ENCODE measurements at places on chromosomes 12 and 14.

- DNase-seq: no peak
These were observed 5.7 kb downstream of the GNG2 start for GRCh38 chr14:51865953-51866747.

DNA sequence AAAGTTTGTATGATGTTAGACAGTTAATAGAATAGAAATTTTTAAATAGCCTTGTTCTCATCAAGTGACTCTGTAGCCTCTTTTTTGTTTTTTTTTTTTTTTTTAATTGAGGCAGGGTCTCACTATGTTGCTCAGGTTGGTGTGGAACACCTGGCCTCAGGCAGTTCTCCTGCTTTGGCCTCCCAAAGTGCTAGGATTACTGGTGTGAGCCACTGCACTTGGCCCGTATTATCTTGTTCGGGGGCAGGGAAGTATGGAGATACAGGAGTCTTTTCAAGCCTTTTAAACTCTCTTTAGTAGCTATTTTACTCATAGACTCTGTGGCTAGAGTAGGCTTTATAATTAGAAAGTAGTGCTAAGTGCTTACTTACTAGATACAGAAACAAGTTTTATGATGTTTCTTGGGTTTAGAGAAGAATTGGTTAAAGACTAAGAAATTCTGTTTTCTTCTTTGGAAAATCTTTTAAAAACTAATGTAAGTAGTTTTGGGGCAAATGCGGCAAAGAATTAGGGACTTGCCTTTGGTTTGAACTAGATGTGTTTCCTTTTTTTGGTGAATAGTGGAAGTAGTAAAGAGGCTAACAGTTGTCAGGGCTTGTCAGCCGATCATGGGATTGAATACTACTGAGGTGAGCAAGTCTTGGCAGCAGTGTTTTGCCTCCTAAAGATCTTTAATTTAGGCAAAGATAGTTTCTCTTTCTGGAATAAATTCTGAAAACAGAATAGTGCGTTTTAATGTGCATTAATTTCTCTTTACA, 31.3 kb downstream of the FBXO34 start:
- no peak for DNase-seq

DNA sequence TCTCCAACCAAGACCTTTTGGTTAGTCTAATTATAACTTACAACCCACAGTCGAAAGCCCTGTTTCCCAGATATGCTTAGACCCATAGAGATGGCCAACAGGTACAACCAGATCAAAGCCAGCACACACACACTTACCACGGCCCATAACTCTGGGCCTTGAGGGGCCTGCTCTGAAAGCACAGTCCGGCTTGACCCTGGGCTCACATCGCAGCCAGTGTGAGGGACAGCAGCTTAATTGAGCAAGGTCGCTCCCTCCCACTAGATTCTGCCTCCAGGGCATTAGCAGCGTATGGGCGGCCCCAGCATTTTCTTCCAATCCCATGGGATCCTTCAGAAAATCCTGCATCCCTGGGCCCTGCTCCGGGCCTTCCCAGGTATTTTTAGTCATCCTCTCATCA, 157.4 kb upstream of the FKBP4 start:
- no peak for DNase-seq

- no peak for DNase-seq
These were observed 20.5 kb downstream of the TTC7B start for GRCh38 chr14:90795744-90796143.

DNA sequence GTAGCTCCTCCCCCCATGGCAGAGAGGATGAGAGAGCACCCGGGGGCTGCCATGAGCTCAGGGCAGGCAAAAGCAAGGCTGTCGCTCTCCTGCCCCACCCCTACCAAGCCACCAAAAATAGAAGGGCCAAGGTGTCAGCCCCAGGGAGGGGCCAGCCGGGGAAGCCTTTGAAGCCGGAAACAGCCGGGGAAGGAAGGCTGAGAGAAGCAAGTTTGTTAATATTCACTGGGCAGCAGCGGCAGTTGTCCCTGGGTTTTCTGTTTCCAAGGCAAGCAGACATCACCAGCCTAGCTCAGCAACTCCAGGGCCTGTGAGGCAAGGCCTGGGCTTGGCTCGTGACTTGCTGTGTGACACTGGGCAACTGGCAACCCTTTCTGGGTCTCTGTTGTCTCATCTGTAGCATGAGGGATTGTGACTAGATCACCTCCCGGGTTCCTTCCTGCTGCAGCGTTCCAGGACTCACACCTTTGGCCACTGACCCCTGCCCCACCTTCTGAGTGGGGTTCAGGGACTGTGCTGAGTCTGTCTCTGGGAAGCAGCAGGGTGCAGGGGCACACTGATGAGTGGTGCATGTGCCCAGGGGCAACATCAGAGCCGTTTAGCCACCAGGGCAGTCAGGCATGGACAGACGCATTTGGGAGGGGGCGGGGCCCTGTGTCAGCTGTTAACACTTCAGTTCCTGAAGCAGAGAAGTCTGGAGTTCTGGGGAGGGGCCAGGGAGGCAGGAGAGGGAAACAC, 24.3 kb downstream of the SYNDIG1L start:
- DNase-seq: peak; percentile 84

GRCh38 chr14:38357557-38357956, 101.7 kb upstream of the CLEC14A start:
- DNase-seq: no peak

All from GM19239 (cell line).